Activated CD4-positive, alpha-beta memory T cell treated with anti-CD3 and anti-CD28 coated beads for 36 hours (primary cell): ENCODE measurements at places on chromosomes 3 and 15.

DNA sequence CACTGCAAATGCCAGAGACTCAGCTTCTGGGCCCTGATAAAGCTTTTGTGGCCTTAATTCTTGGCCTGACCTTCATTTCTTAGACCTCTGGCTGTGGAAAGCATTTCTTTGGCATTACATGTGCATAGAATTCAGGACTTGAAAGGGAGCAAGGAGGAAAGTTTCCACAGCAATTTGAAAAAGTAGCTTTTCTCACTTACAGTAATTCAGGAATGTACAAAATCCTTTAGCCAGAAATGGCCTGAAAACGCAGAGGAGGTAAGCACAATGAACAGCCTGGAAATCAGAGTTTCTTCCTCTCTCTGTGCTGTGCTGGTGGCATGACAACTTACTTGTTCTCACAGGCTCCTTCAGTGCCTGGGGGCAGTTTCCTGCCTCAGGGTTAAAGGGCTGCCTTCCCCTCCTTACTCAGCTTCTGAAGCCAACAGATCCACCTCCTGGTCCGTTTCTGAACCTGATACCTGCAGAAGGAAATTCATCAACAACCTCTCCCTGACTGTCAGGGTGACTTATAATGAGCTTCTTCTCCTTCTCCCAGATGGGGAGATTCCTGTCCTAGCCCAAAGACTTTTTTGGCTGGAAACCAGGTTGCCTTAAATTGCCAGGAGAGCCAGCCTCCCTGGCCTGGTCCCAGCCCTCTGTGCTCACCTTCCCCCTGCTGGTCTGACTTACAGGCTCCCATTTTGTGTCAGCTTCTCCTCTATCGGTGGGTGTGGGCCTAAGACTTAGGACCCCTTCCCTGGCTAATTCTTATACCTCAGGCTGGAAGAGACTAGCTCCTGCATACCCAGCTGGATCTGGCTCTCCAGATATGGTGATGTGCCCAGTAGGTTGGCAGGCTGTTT is 102.3 kb downstream of the MYRIP start:
- no peak for DNase-seq

DNA sequence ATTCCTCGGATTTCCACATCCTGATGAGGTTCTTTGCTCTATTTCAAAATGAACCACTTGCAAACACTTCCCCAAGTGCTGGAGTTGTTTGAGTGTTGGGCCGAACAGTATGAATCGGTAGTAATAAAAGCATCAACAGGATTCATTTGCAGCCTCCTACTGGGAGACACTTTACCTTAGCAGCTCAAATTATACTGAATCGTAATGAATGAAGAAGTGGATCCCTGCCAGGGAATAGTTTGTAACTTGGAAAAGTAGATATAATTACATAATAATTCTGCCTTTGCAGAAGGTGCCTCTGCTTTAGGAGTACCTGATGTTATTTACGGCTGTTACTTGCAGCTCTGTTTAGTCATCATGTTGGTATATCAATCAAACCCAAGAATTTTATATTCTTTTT is 669.1 kb downstream of the CADM2 start:
- DNase-seq, result no peak

- no peak for DNase-seq
Measured at GRCh38 chr3:65144791-65145351, 457.1 kb upstream of the ADAMTS9 start.

DNA sequence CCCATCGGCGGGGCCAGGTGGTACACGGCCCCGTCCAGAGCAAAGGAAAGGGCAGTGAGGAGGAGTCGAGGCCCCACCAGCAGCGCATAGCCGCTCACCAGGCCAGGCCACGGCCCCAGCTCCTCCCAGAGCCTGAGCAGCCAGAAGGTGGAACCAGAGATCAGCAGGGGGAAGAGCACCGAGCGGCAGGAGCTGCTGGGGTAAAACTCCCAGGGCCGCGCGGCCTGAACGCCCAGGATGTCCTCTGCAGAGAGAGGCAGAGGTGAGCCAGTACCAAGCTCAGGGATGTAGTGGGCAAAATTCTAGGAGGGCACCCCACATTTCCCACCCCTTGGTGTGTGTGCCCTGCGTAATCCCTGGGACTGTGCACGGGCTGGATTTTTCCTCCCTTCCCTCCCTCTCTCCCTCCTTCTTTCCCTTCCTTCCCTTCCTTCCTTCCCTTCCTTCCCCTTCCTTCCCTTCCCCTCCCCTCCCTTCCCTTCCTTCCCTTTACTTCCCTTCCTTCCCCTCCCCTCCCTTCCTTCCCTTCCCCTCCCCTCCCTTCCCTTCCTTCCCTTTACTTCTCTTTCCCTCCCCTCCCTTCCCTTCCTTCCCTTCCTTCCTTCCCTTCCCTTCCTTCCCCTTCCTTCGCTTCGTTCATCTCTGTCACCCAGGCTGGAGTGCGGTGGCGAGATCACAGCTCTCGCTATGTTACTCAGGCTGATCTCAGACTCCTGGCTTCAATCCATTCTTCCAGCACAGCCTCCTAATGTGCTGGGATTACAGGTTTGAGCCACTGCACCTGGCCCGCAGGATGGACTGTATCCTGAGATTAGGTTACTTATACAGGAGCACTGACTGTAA is 6.3 kb upstream of the NCBP2 start:
- DNase-seq, result no peak

DNA sequence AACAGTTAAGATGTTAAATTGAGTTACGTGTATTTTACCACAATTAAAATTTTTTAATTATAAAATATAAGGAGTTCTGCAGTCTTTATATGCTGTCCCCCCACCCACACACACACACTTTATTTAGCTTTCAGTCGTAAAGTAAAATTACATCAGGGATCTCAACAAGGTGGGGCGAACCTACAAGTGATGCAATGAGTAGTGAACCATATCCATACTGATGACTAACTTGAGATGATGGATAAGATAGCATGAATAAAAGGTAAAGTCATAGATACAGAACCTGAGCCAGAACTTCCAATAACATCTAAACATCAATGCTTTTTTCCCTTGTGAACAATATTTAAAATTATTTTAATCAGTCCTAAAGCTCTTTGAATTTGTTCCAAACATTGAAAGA is 77.2 kb downstream of the VPS13C start:
- DNase-seq, result no peak

- no peak for DNase-seq
Measured at GRCh38 chr15:73694419-73694818, 10.2 kb downstream of the CD276 start.

- DNase-seq, result no peak
Measured at GRCh38 chr3:42066516-42067181, 24.5 kb upstream of the TRAK1 start.
